ENCODE measurements at places on chromosomes 6 and 20. TPM values are rescaled to one million over a fixed set of nuclear protein-coding genes. Genes with fewer than 3 reads are reported as not detected.

Gene MYH7B
- 0.18 TPM for total RNA-seq

Gene LTB
- not detected for total RNA-seq

Gene ALDH8A1
- 0.46 TPM for total RNA-seq

Gene PPIL1
- 20.1 TPM for total RNA-seq

Gene SLCO4A1
- 0.09 TPM for total RNA-seq

Gene CLVS2
- total RNA-seq: under 0.01 TPM

Gene MRAP2
- 0.65 TPM for total RNA-seq

Gene HTR1B
- total RNA-seq: not detected

Gene SMOC2
- under 0.01 TPM for total RNA-seq
